ENCODE measurements at places on chromosomes 4 and X. TPM values are rescaled to one million over a fixed set of nuclear protein-coding genes. Genes with fewer than 3 reads are reported as not detected.

DNA sequence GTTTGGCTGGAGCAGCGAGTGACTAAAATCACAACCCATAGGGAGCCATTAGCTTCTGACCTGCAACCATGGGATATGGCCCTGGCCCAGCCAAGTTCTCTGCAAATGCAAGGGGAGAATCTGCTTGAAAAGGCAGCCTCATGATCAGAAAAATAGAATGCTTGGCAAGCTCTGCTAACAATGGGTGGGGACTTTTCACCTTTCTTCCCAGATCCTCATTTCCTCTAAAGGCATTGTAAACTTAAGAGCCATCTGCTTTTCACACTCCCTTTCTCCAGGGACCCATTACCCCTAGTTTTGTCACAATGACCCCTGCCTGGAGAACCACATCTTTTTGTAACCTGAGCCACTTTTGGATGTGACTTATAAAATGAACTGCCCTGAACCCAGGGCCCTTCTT is 104.3 kb downstream of the PARM1 start:
- no peak overlapping the region for H3K4me3 ChIP-seq
- no peak for DNase-seq
- no peak overlapping the region for H3K27ac ChIP-seq
- H3K4me1 ChIP-seq: no peaks in the 10 kb centered on the region
- no peaks in the 10 kb centered on the region for H3K36me3 ChIP-seq

- H3K4me1 ChIP-seq: no peaks in the 10 kb centered on the region
- H3K36me3 ChIP-seq: no peaks in the 10 kb centered on the region
- H3K27ac ChIP-seq: no peak overlapping the region
- no peak for DNase-seq
These were observed 36.9 kb downstream of the RP2 start for GRCh38 chrX:46873746-46874145.

Gene GJB1
- 0.36 TPM for total RNA-seq

DNA sequence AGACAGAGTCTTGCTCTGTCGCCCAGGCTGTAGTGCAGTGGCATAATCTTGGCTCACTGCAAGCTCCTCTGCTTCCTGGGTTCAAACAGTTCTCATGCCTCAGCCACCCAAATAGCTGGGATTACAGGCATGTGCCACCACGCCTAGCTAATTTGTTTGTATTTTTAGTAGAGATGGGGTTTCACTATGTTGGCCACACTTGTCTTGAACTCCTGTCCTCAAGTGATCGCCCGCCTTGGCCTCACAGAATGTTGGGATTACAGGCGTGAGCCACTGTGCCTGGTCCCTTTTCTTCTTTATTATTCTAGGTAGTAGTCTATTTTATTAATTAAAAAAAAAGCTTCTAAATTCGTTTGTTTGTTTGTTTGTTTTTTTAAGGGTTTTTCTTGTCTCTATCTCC is 59.1 kb downstream of the SLAIN2 start:
- H3K4me1 ChIP-seq: no peaks in the 10 kb centered on the region
- DNase-seq: no peak
- no peaks in the 10 kb centered on the region for H3K27me3 ChIP-seq

DNA sequence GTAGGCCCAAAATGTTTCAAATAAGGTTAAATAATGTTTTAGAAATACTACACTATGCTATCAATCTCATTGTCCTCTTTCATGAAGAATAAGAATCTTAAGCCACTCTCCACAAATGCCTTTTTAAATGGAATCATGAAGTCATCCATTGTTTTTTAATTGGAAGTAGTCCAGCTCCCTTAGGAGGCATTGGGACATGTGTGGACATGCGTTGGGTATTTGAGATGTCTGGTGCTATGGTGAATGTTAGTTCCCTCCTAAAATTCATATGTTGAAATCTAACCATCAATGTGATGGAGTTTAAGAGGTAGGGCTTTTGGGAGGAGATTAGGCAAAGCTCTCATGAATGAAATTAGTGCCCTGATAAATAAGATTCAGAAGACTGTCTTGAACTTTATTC is 289.0 kb downstream of the C4orf33 start:
- no peak for DNase-seq
- H3K27ac ChIP-seq: no peak overlapping the region
- no peaks in the 10 kb centered on the region for H3K4me1 ChIP-seq

- no peak overlapping the region for H3K4me3 ChIP-seq
- no peak overlapping the region for H3K27ac ChIP-seq
- no peaks in the 10 kb centered on the region for H3K27me3 ChIP-seq
- no peaks in the 10 kb centered on the region for H3K36me3 ChIP-seq
These were observed 11.7 kb upstream of the HERC5 start for GRCh38 chr4:88445252-88445651.

Gene NUP62CL
- 0.42 TPM for total RNA-seq

GRCh38 chr4:109979920-109980717 is 67.4 kb downstream of the EGF start:
- no peak overlapping the region for H3K4me3 ChIP-seq
- H3K27me3 ChIP-seq: no peaks in the 10 kb centered on the region
- H3K36me3 ChIP-seq: no peaks in the 10 kb centered on the region
- DNase-seq: no peak

- H3K27ac ChIP-seq: no peak overlapping the region
- H3K36me3 ChIP-seq: no peaks in the 10 kb centered on the region
- no peaks in the 10 kb centered on the region for H3K27me3 ChIP-seq
- no peak overlapping the region for H3K4me3 ChIP-seq
- peaks cover 19% of the 10 kb centered on the region for H3K4me1 ChIP-seq
These were observed 52.0 kb downstream of the IRF2 start for GRCh38 chr4:184422378-184422777.

DNA sequence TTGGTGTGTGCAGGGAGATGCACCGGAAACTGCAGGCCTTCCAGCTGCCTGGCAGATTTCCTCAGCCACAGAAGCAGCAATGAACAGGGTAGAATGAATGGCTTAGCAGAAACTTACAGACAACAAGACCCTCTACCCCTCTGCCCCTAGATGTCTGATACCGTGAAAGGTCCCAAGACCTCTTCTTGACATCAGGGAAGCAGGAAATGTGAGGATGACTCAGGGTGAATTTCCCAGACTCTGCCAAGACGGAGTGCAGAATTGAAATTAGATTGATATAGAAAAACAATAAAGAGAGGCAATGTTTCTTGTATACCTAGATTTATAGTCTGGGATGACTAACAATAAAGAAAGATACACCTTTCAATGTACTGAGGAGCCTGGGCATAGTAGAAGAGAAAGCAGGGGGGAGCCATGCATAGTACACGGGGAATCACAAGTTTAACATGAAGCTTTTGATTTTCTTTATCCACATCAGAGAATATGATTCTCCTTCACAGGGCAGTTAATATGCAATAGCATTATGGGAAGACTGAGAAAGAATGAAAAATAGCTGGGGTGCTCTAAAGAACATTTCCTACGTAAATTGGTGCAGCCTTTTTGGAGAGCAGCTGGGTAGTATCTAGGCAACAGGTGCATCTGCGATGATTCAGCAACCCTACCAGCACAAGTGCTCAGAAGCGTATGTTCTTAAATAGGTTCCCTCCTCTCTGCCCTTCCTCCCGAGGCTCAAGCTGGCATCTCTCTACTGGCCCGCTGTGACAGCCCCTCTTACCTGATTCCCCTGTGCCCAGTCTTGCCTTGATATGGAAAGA is 18.3 kb upstream of the CXCR3 start:
- H3K4me1 ChIP-seq: no peaks in the 10 kb centered on the region
- H3K27me3 ChIP-seq: no peaks in the 10 kb centered on the region
- no peak overlapping the region for H3K27ac ChIP-seq
- H3K4me3 ChIP-seq: no peak overlapping the region
- no peak for DNase-seq
- no peaks in the 10 kb centered on the region for H3K36me3 ChIP-seq

Gene MAOA
- total RNA-seq: 121 TPM

Gene CSTF2
- total RNA-seq: 7.5 TPM

- H3K27ac ChIP-seq: peak overlapping the region; percentile 12
- H3K4me3 ChIP-seq: peak overlapping the region; percentile 57
- no peaks in the 10 kb centered on the region for H3K36me3 ChIP-seq
- no peaks in the 10 kb centered on the region for H3K27me3 ChIP-seq
These were observed 111.0 kb downstream of the DHX15 start for GRCh38 chr4:24473309-24473721.

DNA sequence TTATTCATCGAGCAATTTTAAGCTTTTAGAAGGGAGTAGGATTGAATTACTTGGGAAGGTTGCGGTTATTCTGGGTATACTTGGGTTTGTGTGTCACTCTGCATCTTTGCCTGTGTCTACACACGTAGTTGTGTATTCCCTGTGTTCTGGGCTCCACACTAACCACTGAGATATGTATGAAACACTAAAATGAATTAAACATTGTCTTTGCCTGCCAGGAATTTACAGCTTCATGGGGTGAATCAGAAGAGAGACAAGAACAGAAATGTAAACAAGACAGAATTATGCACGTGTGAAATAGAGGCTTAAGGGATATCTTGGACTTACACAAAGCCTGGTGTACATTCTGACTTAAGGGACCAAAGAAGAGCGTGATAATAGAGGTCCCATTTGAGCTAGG is 228.5 kb downstream of the AFF2 start:
- no peak overlapping the region for H3K27ac ChIP-seq
- no peaks in the 10 kb centered on the region for H3K36me3 ChIP-seq
